ENCODE measurements at places on chromosomes 16 and 17. TPM values are rescaled to one million over a fixed set of nuclear protein-coding genes. Genes with fewer than 3 reads are reported as not detected.

C17orf50 gene
- 0.42 TPM for total RNA-seq

CD300A gene
- total RNA-seq: not detected

PDIA2 gene
- total RNA-seq: 0.23 TPM

SLC47A1 gene
- 23.8 TPM for total RNA-seq

ARHGDIG gene
- total RNA-seq: 2.2 TPM

TMEM92 gene
- total RNA-seq: 26.6 TPM

WNK4 gene
- total RNA-seq: 1.8 TPM

PLK1 gene
- 172 TPM for total RNA-seq

FNDC8 gene
- not detected for total RNA-seq

ATP2A3 gene
- 3.6 TPM for total RNA-seq

SMTNL2 gene
- total RNA-seq: 0.42 TPM

CCL3 gene
- total RNA-seq: not detected

IRF8 gene
- 0.32 TPM for total RNA-seq

GP1BA gene
- total RNA-seq: not detected

TLCD1 gene
- total RNA-seq: 46.7 TPM

BRICD5 gene
- total RNA-seq: 4.4 TPM

CCL11 gene
- total RNA-seq: not detected

ADAD2 gene
- not detected for total RNA-seq

KRT12 gene
- not detected for total RNA-seq

TNFRSF13B gene
- not detected for total RNA-seq

XAF1 gene
- total RNA-seq: not detected

PSMC3IP gene
- total RNA-seq: 37.0 TPM

AGRP gene
- not detected for total RNA-seq

GRAPL gene
- total RNA-seq: not detected

ELMO3 gene
- total RNA-seq: 0.81 TPM

NXPH3 gene
- total RNA-seq: 0.19 TPM

CPHXL2 gene
- total RNA-seq: not detected

OTOA gene
- total RNA-seq: not detected

LGALS9B gene
- total RNA-seq: not detected

PSME3IP1 gene
- total RNA-seq: 116 TPM

HOXB7 gene
- 31.4 TPM for total RNA-seq

FBXW10 gene
- 0.96 TPM for total RNA-seq

ZNF469 gene
- 11.5 TPM for total RNA-seq

PDF gene
- 35.8 TPM for total RNA-seq

ALOX12 gene
- not detected for total RNA-seq

C1QTNF1 gene
- 37.4 TPM for total RNA-seq

SMIM36 gene
- total RNA-seq: not detected

SLC6A2 gene
- total RNA-seq: 0.05 TPM

NKD1 gene
- 0.12 TPM for total RNA-seq

ASB16 gene
- total RNA-seq: not detected

KCNAB3 gene
- total RNA-seq: 3.0 TPM

DNAH9 gene
- total RNA-seq: not detected

MYH8 gene
- not detected for total RNA-seq

CLDN6 gene
- total RNA-seq: 0.31 TPM
